Gastroesophageal sphincter (tissue), 4 donors: ENCODE measurements at places on chromosomes 5 and 9. TPM values are rescaled to one million over a fixed set of nuclear protein-coding genes. Genes with fewer than 3 reads are reported as not detected.

PCDHGB4 gene
- total RNA-seq = 14.8 TPM

PRLR gene
- 0.16 TPM for total RNA-seq

PNPLA7 gene
- 4.1 TPM for total RNA-seq

BRD8 gene
- total RNA-seq = 33.7 TPM

HK3 gene
- total RNA-seq = 10.6 TPM

SLC34A1 gene
- total RNA-seq = not detected

- no peak for ATAC-seq
These were observed 15.6 kb upstream of the PRKAA1 start for GRCh38 chr5:40813698-40814281.

DNA sequence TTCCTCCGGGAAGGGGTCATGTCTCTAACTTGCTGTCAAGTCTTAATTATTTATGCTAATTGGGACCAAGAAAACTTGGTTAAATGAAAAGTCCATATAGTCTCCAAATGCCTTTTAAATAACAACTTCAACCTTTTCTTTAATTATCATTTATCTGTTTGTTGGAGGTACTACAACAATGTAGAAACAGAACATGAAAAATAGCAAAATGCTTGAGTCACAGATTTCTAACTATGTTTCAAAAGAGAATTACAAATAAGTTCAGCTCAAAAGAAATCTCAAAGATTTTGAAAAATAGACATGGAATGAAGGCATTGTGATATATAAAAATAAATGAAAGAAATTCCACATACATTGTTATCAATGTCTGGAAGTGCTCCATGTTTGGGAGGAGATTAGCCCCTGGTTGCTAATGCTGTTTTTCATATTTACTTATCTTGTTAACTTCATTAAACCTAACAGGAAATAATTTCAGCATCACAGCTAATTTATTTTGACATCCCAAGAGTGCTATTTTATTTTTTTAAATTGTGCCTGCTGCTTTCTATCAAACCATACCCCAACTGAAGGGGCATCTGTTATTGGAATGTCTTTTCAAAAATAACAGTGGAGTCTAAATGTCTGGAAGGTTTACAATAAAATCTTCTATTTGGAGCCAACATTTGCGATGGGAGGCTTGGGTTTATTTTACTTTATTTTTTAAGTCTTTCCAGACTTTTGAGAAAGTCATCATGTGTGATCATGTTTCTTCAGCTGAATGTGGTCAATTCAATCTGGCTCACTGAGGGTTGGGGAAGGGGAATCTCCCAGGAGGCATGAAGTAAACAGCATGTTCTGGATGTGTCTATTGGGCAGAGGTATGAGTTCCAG, 53.1 kb upstream of the ANKRD55 start:
- no peak for ATAC-seq

- ATAC-seq = no peak
These were observed 236.6 kb downstream of the GADD45G start for GRCh38 chr9:89841456-89841855.

GRCh38 chr5:150498501-150498900, 9.4 kb upstream of the NDST1 start:
- no peak for ATAC-seq

GRCh38 chr5:115575167-115576070, 26.9 kb downstream of the TICAM2 start:
- no peak for ATAC-seq

GRCh38 chr5:23473915-23474314, 33.5 kb upstream of the PRDM9 start:
- no peak for ATAC-seq

DNA sequence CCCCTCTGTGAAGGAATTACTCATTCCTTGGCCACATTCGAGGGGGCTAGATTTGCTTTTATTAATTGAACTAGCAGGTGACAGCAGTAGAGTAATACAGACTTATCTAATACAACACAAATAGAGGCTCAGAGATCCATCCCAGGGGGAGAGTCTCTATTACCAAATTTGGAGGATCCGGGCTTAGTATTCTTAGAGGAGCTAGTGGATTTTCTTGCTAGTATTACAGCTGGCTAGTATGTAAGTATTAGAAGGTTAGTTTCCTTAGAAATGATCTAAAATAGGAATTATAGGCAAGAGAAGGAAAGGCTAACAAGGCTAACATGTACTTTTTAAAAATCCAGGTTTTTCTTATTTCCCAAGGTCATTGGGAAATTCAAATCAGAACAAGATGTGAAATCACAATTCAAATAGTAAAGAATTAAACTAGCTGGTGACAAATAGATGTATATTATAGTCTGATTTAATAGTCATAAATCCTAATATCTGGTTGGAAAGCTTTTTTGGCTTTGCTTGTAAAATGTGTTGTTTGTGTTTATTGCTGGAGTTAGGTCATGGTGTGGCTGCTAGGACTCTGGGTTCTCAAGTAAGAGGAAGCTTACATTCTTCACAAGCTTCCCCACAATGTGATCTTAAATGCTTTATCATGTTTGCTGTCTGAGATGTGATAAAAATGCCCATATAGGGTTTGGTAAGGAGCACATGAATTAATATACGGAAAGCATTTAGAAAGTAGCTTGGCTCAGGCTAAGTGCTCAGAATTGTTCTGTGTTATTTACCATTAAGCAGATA, 160.4 kb upstream of the MPDZ start:
- no peak for ATAC-seq

DNA sequence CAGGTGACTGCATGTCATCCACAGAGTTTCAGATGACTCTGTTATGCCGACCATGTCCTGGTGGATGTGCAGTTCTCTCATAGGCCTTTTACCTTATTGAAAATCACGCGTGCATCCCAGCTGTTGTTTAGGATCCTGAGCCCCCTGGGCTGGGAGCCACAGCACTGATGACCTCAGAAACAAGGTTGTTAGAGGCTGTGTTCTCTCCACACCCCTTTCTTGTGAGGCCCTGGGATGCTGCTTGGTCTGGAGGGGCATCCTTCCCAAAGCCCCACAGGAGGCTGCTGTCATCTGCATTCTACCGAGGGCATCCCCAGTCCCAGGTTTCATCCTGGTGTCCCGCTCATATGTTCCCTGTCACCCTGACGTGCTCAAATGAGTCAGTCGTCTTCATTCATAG, 76.5 kb upstream of the IRX4 start:
- ATAC-seq = no peak

DNA sequence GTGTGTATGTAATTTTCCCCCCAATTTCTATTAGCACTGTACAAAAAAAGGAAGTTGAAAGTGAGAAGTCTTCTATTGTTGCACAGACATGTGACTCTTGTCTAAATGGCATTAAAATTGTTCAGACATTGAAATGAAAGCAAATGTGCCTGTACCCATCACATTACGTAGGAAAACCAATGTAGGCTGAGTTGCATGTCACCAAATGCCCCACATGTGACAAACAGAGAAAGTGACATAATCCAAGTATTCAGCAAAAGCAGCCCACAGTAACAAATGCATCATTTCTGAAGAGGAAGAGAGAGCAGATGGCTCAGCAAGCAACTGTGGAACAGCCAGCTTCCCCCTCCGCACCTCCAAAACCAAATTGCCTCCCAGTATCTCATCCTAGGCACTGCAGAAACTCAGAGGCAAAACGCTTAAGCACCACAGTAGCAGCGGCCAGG, 161.5 kb upstream of the NR4A3 start:
- no peak for ATAC-seq

DNA sequence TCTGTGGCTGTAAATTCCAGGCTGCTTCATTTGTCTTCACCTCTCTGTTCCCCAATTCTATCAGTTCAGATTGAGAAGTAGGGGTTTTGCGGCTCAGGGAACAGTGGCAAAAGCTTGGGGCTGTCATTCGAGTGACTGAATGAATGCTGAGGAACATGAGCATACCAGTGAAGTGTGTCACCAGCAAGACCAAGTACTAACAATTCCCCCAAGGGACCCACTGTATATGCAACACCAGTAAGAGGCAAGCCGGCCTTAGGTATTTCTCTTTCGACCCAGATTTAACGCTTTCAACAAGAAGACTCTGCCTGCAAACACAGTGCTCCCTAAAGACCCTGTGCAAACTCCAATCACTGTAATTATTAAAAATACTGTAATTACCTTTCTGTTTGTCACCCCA, 25.8 kb downstream of the KLHL3 start:
- ATAC-seq = no peak

- no peak for ATAC-seq
These were observed 4.5 kb downstream of the SNX30 start for GRCh38 chr9:112755016-112755427.

DNA sequence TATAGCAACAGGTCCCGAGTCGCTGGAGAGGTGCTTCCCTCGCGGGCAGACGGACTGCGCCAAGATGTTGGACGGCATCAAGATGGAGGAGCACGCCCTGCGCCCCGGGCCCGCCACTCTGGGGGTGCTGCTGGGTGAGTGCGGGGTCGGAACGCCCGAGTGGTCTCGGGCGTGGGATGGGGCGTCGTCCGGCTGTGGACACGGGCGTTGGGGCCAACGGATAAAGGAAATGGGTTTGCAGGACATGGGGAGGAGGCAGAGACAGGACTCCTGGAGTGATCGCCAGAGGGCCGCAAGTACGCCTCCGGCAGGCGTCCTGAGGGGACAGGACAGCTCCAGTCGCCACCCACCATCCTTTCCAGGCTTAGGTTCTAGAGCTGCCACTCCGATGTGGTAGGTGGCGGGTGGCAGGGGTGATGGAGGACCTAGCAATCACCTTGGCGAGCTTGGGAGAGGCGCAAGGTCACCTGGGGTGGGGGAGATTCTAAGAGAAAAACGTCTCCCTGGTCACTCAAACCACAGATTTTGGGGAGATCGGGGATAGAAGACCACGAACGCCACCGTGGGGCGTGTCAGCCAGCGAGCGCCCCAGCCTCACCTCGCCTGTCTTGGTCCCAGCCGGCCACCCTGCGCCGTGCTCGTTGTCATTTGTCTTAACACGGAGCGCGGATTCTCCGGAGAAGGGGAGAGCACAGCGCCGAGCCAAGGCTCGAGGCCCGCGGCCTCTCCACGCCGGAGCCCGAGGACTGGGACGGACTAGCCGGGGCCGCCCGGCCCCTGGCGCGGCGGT, 922 bp downstream of the LMX1B start:
- no peak for ATAC-seq

- no peak for ATAC-seq
These were observed 50.0 kb downstream of the PTPRD start for GRCh38 chr9:10562581-10563343.
